AG09319 (cell line): ENCODE measurements at places on chromosomes 4 and X.

GRCh38 chr4:1192091-1192492 is 19.7 kb upstream of the SPON2 start:
- DNase-seq, result peak; percentile 88

DNA sequence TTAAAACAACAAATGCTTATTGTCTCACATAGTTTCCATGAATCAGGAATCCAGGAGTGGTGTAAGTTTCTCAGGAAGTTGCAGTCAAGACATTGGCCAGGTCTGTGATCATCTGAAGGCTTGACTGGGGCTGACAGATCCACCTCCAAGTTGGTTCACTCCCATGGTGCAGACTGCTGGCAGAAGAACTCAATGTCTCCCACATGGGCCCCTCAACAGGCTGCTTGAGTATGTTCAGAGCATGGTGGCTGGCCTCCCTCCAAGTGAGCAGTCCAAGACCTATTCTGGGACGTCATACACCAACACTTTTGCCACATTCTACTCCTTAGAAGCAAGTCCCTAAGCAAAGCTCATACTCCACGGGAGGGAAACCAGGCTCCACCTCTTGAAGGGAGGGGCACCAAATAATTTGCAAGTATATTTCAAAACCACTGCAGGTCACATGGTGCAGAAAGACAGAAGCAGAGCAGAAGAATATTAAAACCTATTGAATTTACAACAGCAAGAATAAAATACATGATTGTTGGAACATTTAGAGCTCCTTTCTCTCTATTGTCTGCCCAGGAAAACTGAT is 35.3 kb downstream of the LGI2 start:
- DNase-seq, result no peak

DNA sequence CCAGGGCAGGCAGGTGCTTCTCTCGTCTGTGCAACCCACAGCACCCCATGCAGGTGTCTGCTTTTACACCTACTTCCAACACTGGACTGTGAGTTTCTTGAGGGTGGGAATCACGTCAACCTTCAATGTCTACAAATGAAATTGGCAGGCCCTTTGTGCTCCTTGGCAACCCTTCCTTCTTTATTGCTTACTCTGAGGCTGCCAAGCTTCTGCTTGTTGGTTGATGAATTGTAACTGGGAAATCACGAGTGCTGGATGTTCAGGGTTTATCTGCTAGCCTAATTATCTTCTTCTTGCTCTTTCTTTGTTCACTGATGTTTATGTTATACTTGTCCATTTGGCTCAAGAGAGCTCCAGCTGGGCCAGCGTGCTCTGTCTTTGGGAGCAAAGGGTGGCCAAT is 2.5 kb upstream of the DGAT2L6 start:
- DNase-seq, result no peak

DNA sequence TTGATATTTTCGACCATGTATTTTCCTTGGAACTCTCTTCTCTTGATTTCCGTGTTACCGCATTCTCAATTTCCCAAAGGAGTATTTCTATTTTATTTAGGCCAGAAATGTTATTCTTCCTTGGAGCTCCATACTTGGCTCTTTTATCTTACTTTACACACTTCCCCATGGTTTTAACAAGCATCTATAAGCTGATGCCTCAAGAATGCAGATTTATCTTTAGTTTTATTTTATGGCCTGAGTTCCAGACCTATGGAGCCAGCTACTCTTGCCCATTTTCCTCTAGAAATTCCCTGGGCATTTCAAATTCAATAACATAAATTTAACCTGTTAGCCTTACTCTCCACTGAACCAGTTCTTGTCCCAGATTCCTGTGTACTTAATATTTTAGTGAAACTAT is 43.7 kb downstream of the SULT1E1 start:
- DNase-seq, result no peak
